Vagina (tissue), 2 donors: ENCODE measurements at places on chromosomes 4 and X.

DNA sequence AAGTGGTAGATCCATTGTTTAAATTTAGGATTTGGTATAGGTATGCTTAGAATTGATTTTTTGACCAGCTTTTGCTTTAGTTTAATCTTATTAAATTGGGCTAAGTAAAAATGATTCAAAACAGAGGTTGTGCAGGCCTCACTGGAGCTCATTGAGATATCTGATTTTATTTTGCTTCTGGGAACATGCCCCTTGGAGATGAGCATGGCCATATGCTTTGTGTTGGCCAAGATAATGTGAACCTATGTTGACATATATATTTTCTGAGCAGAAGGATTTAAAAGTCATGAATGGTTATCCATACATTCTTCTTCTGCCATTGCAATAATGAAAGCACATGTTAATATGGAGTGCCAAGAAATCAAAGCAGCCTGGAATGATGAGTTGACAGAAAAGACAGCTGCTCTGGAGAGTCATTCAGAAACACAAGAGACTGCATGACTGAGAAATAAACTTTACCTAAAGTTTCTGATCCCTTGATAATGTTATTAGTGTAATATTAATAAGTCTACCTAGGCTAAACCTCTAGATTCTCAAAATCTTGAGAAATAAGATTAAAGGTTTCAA lies 489.7 kb upstream of the GNPDA2 start:
- DNase-seq = no peak

GRCh38 chrX:16445166-16445752 lies 204.7 kb upstream of the S100G start:
- DNase-seq = no peak

DNA sequence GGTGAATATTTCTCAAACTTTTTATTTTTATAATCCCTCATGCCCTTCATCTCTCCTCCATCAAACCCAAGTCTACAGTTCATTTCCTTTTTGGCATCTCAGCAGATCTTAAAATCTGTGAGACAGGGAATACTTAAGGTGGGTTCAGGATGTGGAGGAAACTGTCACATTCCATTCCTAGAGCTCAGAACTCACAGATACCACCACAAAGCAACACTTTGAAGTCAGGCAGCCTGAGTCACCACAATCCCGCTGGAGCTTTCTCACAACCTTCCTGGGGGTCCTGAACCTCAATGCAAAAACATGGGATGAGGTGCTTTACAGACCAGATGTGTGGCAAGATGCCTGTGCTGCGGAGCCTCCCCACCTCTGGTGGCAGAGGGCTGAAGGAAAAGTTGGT lies 63.2 kb downstream of the HHIP start:
- DNase-seq = no peak

- no peak for DNase-seq
These were observed 4.9 kb downstream of the ELF2 start for GRCh38 chr4:139171876-139172691.
